Fibroblast of gingiva (primary cell): ENCODE measurements at places on chromosomes 7 and 10.

DNA sequence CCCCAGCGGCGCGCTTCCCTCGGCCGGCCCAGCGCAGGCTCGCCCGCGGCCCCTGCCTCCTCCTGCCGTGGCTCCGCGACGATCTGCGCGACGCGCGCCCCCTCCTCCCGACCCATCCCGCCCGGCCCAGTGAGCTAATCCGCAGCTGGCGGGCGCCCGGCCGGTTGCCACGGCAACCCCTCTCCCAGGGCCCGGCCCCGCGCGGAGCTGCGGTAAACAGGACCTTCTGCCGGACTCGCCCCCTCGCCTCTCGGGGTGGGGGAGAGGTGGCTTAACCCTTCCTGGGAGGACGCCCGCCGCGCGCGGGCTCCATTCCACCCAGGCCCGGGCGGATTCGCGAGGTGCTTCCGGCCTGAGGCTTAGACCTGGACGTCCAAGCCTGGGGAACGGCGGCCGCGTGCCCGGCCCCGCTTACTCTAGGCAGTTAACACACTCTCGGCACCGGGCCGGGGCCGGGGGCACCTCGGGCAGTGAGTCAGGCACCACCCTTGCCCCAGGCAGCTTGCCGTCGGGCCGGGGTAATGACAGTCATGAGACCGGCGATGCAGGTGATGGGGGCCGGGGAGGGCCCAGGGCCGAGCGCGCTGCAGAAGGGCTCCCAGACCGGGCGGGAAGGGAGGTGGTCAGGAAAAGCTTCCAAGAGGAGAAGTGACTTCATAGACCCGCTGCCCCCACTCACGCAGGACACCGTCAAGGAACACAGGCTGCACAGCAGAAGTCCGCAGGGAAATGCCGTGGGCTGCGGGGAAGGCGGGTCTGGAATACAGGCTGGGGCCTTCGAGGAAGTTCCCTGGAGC lies at the start of gene DENND2A:
Gene DENND2A (minus strand): TSS at position 87 of the 797 bp plus-strand sequence. CDS start 38,416 bp downstream, outside the sequence.
- DNase-seq: peak; percentile 65

DNA sequence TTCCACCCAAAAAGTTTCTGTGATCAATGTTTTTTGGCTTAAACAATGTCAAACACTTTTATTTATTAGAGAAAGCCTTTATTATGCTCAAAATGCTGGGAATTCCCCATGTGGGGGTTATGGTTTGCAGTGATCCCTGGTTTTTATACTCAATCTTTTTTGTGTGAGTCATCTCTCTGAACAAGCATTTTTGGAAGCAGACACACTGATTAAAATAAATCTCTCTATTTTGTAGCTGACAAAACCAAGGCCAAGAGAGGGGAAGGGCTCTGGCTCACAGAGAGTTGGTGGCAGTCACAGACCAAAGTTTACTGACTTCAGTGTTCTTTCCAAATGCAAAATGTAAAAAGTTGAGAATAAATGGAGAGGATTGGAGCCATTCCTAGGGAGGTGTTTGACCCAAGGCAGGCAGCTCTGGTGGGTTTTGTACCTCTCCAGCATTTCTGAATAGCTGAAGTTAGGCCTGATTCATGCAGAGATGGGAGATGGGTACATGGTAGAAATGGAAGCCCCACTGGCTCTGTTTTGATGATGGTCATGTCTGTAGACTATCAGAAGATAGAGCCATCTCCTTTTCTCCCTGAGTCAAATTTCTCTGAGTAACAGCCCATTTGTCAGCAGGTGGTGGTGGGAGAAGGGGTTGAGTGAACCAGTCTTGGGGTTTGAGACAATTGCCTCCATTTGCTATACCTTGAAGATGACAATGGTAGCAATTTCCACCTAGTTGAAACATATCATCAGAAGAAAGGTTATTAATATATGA lies 45.4 kb upstream of the NAMPT start:
- peak; percentile 55 for DNase-seq

DNA sequence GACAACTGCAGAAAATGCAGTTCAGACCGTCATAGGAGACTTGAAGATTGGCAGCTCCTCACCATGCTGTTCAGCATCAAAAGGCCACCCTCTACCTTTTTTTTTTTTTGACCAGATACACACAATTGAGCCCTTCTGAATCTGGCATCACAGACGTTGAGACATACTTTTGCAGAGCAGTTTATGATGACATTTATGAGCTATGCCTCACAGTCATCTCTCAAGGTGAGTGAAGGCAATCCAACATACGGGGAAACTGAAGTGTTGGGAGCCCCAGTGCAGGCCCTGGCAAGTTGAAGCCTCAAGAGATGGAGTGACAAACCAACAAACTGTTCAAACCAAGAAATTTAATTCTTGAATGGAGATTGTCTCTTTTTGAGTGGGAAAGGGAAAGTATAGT lies 83.6 kb upstream of the DLX6 start:
- no peak for DNase-seq

DNA sequence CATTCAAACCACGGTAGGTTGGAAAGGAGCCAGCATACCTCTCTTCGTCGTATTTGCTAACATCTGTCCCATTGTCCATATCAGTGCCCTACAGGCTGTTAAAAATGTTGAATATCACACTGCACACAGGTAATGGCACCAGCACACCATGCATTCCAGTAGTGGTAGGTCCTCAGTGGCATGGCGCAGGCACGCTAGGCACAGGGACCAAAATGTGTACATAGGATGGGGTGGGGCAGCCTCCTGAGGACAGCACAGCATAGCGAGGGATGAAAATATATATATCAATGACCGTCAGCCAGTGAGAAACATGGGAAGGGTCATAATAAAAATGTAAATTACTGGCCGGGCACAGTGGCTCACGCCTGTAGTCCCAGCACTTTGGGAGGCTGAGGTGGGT lies 99.9 kb upstream of the CTBP2 start:
- DNase-seq: no peak

GRCh38 chr10:129958629-129959543 lies 5.2 kb downstream of the EBF3 start:
- no peak for DNase-seq

DNA sequence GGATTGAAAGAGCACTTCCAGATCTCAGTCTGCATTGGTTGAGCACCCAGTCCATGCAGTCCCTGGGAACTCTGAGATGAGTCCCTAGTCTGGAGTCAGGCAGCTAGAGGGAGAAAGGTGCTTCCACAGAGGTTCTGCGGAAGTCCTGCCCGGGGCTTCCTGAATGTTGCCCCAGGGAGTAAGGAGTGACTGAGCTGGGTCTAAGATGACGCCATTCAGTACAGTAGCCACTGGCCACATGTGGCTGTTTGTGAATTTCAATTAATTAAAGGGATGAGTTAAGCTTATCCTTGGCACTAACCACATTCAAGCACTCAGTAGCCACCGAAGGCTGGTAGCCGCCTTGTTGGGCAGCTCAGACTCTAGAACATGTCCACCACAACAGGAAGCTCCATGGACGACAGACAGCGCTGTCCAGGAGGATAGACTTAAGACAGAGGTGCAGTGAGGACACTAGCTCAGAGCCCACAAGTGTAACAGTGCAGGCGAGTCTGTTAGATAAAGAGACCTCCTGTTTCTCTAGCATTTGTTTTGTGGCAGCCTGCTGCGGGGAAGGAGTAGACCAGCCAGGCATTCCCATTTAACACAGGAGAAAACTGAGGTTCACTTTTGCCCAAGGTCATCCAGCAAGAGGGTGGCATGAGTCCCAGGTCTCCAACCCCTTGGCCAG lies 101.6 kb upstream of the PPIF start:
- DNase-seq: no peak
